ENCODE measurements at places on chromosomes 7 and 10. TPM values are rescaled to one million over a fixed set of nuclear protein-coding genes. Genes with fewer than 3 reads are reported as not detected.

The PLA2G12B gene
- total RNA-seq = not detected

GRCh38 chr10:69468751-69469089 is 17.5 kb downstream of the TSPAN15 start:
- no peak overlapping the region for H3K4me3 ChIP-seq
- H3K27ac ChIP-seq = no peak overlapping the region
- no peak for DNase-seq
- no peaks in the 10 kb centered on the region for H3K36me3 ChIP-seq

- DNase-seq = peak; percentile 44
- H3K4me3 ChIP-seq = no peak overlapping the region
- H3K36me3 ChIP-seq = no peaks in the 10 kb centered on the region
- H3K4me1 ChIP-seq = no peaks in the 10 kb centered on the region
- H3K27me3 ChIP-seq = peaks cover 12% of the 10 kb centered on the region
Observed at GRCh38 chr10:62903828-62904227, 87.7 kb upstream of the EGR2 start.

DNA sequence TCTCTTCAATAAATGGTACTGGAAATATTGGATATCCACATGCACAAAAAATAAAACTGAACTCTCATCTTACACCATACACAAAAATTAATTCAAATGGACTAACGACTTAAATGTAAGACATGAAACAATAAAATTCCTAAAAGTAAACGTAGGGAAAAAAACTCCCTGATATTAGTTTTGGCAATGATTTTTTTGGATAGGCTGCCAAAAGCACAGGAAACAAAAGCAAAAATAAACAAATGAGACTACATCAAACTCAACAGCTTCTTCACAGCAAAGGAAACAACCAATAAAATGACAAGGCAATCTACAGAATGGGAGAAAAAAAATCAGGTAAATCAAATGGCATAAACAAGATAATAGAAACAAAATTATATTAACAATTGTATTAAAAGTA is 65.7 kb downstream of the ORC5 start:
- H3K27me3 ChIP-seq = no peaks in the 10 kb centered on the region
- DNase-seq = no peak
- peaks cover 13% of the 10 kb centered on the region for H3K36me3 ChIP-seq

GRCh38 chr7:118080947-118081346 is 103.0 kb upstream of the LSM8 start:
- H3K36me3 ChIP-seq = no peaks in the 10 kb centered on the region
- DNase-seq = peak; percentile 90
- peaks cover 47% of the 10 kb centered on the region for H3K4me1 ChIP-seq
- H3K27me3 ChIP-seq = no peaks in the 10 kb centered on the region
- peak overlapping the region; percentile 42 for H3K4me3 ChIP-seq
- peak overlapping the region; percentile 93 for H3K27ac ChIP-seq

DNA sequence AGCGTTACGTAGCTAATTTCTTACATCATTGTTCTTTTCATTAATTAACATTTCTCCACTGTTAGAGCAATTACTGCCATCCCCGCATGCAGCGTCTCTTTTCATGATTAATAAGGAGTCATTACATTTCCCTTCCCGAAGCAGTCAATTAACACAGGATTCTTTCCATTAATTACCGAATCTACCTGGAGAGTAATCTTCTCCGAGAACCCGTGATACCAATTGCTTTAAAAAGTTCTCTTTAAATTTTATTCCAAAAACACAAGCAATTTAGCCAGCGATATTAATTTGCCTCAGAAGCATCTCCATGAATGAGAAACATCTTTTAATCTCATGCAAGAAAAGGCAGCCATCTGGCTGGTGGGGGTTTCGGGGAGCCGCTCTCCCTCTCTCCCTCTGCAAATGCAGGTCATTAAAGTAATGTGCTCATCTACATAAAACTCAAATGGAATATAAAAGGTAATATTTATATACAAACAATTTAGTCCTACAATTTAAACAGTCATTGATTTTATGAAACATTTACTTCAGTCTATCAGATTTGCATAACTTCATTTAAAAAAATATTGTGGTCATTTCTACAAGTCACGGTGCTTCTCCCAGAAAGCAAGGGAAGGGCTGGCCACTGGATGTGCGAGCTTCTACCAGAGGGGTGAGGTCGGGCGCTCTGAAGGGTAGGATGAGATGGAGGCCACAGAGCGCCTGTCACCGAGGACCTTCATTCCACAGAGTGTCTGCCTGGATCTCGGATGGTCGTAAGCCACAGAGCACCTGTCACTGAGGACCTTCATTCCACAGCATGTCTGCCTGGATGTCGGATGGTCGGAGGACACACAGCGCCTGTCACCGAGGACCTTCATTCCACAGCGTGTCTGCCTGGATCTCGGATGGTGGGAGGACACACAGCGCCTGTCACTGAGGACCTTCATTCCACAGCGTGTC is 145.0 kb downstream of the WDR37 start:
- H3K27ac ChIP-seq = no peak overlapping the region
- H3K4me3 ChIP-seq = no peak overlapping the region
- H3K27me3 ChIP-seq = peaks cover 24% of the 10 kb centered on the region
- H3K4me1 ChIP-seq = no peaks in the 10 kb centered on the region
- DNase-seq = no peak

The PPP1R3C gene
- 0.30 TPM for total RNA-seq

- DNase-seq = no peak
- no peaks in the 10 kb centered on the region for H3K36me3 ChIP-seq
- no peak overlapping the region for H3K4me3 ChIP-seq
- H3K27me3 ChIP-seq = peaks cover 32% of the 10 kb centered on the region
- no peak overlapping the region for H3K27ac ChIP-seq
Observed at GRCh38 chr7:145797507-145797906, 319.1 kb upstream of the CNTNAP2 start.

- DNase-seq = no peak
- H3K36me3 ChIP-seq = peaks cover 3% of the 10 kb centered on the region
- H3K27ac ChIP-seq = peak overlapping the region; percentile 94
- H3K4me1 ChIP-seq = peaks cover 42% of the 10 kb centered on the region
- no peaks in the 10 kb centered on the region for H3K27me3 ChIP-seq
Observed at GRCh38 chr10:33274096-33274785, 60.2 kb downstream of the NRP1 start.

The TMEM72 gene
- total RNA-seq = not detected

The ENO4 gene
- not detected for total RNA-seq

The EVX1 gene
- not detected for total RNA-seq

GRCh38 chr10:73591935-73592699 is 975 bp upstream of the USP54 start:
- no peak overlapping the region for H3K4me3 ChIP-seq
- peak; percentile 67 for DNase-seq
- no peaks in the 10 kb centered on the region for H3K36me3 ChIP-seq

DNA sequence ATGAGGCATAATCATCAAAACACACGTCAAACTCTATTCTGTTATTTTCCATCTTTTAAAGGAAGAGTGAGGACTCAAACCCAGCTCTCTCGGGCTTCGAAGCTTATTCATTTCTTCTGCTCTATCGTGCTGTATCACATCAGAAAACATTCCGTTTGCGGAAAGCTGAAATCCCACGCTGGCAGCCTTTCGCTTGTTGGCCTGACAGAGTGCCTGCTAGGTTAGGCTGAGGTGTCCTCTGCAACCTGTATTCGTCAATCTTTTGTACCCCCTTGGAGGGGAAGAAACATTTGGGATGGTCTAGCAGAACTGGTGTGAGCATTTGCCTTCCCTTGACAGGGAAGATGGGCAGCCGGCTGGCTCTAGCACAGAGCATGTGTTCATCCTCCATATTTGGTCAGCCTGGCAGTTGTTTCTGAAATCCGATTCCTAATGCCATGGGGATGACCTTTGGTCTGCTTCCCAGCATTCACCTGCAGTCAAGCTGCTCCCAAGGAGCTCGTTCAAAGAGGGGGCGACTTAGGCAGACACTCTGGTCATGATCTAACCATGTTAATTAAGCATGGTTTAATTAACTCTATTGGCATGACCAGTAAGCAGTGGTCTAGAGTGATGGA is 55.2 kb downstream of the TACC2 start:
- DNase-seq = no peak
- no peaks in the 10 kb centered on the region for H3K4me1 ChIP-seq
- no peaks in the 10 kb centered on the region for H3K36me3 ChIP-seq
- no peak overlapping the region for H3K4me3 ChIP-seq
- H3K27ac ChIP-seq = peak overlapping the region; percentile 9

GRCh38 chr10:101974091-101974971 is 81.6 kb downstream of the ARMH3 start:
- H3K27ac ChIP-seq = no peak overlapping the region
- no peak overlapping the region for H3K4me3 ChIP-seq
- peaks cover 60% of the 10 kb centered on the region for H3K36me3 ChIP-seq
- no peak for DNase-seq
- no peaks in the 10 kb centered on the region for H3K27me3 ChIP-seq

DNA sequence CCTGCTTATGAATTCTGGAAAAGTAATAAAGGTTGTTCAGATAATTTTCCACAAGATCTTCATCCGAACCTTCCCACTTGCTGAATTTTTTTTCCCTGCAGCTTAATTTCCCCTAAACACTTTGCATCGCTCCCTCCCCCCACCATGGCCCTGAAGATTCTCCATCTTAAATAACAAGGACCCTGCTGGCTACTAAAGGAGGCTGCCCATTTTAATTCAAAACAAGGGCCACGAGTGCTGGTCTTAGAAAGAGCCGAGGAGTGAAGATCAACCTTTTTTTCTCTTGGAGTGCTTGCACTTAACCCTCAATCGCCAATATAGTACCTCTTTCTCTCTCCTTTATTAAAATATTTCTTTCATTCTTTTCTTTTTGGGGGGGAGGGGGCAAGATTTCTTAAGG is 9.2 kb upstream of the SP8 start:
- H3K27me3 ChIP-seq = peaks cover 30% of the 10 kb centered on the region
- H3K4me1 ChIP-seq = peaks cover 5% of the 10 kb centered on the region
- no peak for DNase-seq
- no peaks in the 10 kb centered on the region for H3K36me3 ChIP-seq
- H3K27ac ChIP-seq = no peak overlapping the region
- H3K4me3 ChIP-seq = no peak overlapping the region

The TRPV5 gene
- not detected for total RNA-seq

The AUTS2 gene
- total RNA-seq = 1.8 TPM

The SLC18A2 gene
- total RNA-seq = not detected

The ALKBH4 gene
- total RNA-seq = 10.3 TPM

DNA sequence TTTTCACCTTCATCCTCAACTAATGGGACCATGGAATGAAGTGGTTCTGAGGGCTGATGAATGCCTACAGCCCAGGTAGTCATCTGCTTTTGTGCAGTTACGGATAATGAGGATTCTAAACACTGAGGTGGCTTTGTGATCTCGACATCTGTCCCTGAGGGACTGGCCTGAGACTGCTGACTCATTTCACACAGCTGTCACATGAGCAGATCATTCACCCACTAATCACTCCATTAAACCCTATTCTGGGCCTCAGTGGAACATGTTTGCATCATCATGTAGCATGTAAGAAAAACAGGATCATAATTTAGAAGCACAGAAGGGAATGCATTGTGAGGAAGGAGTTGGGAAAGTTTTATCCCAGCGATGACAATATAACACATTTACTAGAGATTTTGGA is 79.4 kb upstream of the FEZF1 start:
- no peak overlapping the region for H3K27ac ChIP-seq
- no peaks in the 10 kb centered on the region for H3K36me3 ChIP-seq
- H3K4me3 ChIP-seq = no peak overlapping the region
- H3K27me3 ChIP-seq = peaks cover 2% of the 10 kb centered on the region
- no peaks in the 10 kb centered on the region for H3K4me1 ChIP-seq

The SPAG6 gene
- total RNA-seq = not detected

- H3K4me1 ChIP-seq = no peaks in the 10 kb centered on the region
- H3K36me3 ChIP-seq = no peaks in the 10 kb centered on the region
- no peak overlapping the region for H3K4me3 ChIP-seq
- peak; percentile 57 for DNase-seq
Observed at GRCh38 chr10:98088186-98088971, 46.1 kb upstream of the R3HCC1L start.

The GRID2IP gene
- total RNA-seq = not detected

The MORN4 gene
- 14.2 TPM for total RNA-seq

- H3K27ac ChIP-seq = no peak overlapping the region
- peaks cover 5% of the 10 kb centered on the region for H3K36me3 ChIP-seq
- H3K4me3 ChIP-seq = no peak overlapping the region
- no peak for DNase-seq
- no peaks in the 10 kb centered on the region for H3K4me1 ChIP-seq
- H3K27me3 ChIP-seq = no peaks in the 10 kb centered on the region
Observed at GRCh38 chr10:34186745-34187144, 628.4 kb downstream of the PARD3 start.

- H3K36me3 ChIP-seq = no peaks in the 10 kb centered on the region
- H3K4me1 ChIP-seq = peaks cover 7% of the 10 kb centered on the region
- H3K4me3 ChIP-seq = no peak overlapping the region
- no peaks in the 10 kb centered on the region for H3K27me3 ChIP-seq
- H3K27ac ChIP-seq = no peak overlapping the region
Observed at GRCh38 chr10:10545771-10546170, 471.9 kb upstream of the CELF2 start.

GRCh38 chr7:17758008-17758407 is 182.3 kb downstream of the SNX13 start:
- no peak overlapping the region for H3K27ac ChIP-seq
- H3K36me3 ChIP-seq = no peaks in the 10 kb centered on the region
- DNase-seq = no peak
- no peaks in the 10 kb centered on the region for H3K4me1 ChIP-seq
- H3K27me3 ChIP-seq = no peaks in the 10 kb centered on the region

The CRYGN gene
- total RNA-seq = not detected

GRCh38 chr7:66348531-66348930 is 143.4 kb downstream of the TPST1 start:
- H3K36me3 ChIP-seq = no peaks in the 10 kb centered on the region
- H3K4me1 ChIP-seq = peaks cover 23% of the 10 kb centered on the region
- no peak overlapping the region for H3K27ac ChIP-seq
- H3K27me3 ChIP-seq = no peaks in the 10 kb centered on the region
- DNase-seq = no peak

DNA sequence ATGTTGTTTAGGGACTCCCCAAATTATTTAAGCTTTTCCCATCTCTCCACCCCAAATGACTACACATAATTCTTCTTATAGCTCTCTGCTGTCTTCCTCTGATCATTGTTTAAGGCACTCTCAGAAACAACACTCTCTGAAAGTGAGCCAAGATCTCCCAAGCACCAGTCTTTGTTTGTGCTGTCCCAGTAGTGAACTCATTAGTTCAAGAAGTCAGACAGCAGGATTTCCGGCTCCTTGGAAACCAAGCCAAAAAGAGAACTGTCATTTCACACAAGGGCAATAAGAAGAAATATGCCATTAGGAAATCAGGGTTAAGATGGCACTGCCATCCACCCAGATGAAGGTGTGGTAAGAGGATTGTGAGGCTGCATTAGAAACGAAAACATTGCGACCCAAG is 83.1 kb downstream of the FZD1 start:
- H3K27me3 ChIP-seq = peaks cover 49% of the 10 kb centered on the region
- no peak for DNase-seq
- H3K4me3 ChIP-seq = no peak overlapping the region
- H3K27ac ChIP-seq = no peak overlapping the region
- H3K4me1 ChIP-seq = no peaks in the 10 kb centered on the region

- no peaks in the 10 kb centered on the region for H3K4me1 ChIP-seq
- H3K27ac ChIP-seq = no peak overlapping the region
- no peak for DNase-seq
- H3K4me3 ChIP-seq = no peak overlapping the region
- no peaks in the 10 kb centered on the region for H3K27me3 ChIP-seq
Observed at GRCh38 chr10:62475551-62475950, 101.4 kb downstream of the ZNF365 start.
